ENCODE measurements at places on chromosomes 6 and 20.

DNA sequence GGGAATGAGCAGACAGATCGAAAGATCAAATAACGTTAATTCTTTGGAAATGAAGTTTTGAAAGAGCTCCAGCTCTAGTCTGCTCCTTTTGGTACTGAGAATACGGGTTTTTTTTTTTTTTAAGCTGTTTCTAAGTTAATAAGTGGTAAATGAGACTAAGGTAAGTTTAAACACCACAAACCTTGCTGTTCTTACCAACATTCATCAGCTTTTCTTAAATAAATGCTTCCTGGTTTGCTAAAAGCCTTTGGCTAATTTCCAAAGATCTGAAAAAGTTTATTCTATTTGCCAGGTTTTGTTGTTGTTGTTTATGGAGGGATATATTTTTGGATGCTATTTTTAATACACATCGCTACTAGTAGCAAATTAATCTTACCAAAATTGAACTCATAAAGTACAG is 55.1 kb upstream of the STXBP5 start:
- DNase-seq = no peak

DNA sequence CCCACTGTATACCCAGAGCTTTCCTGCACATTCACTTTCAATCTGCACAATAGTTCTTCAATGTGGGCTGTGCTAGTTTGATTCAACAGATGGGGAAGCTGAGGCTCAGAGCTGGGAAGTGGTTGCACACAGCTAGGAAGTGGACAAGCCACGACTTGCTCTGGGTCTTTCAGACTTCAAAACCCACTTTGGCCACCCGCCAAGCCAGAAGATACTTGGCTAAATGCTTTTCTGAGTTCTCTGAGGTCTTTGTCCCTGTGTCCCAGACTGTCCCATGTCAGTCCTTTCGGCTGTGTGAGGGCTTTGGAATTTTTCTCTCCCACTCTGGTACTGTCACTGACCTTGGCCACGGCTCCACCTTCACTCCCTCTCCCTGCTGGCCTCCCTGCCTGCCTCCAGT is 10.6 kb downstream of the PDYN start:
- DNase-seq = no peak

GRCh38 chr20:7003598-7003997 is 236.1 kb downstream of the BMP2 start:
- no peak for DNase-seq

DNA sequence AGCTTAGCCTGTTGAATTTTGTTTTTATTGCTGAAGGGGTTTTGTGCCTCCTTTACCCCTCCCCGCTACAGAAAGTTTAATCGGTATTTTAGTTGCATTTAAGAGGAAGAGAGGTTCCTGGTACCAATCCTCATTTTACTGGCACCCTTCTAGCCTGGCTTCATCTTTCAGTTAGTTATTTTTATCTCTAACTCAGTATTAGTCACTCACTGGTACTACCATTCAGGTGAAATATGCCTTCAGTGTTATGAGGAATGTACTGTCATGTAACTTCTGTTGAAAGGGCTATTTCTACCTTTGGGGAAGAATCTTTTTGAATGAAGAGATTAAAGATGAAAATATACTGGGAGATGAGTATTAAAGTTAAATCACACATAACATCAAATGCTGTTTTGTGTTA is 211.8 kb downstream of the CDKAL1 start:
- no peak for DNase-seq

DNA sequence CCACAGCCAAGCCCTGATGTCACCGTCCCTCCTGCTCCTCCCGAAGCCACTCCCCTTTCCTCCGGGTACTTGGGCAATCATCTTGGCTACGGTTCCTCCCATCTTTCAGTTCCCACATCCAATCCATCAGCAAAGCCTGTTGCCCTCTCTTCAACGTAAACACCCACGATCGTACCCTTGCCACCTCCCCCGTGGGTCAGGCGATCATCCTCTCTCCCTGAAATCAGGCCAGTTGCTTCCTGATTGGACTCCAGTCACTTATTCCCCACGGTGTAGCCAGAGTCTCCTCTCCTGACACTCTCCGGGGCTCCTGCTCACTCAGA is 44.5 kb downstream of the SULF2 start:
- DNase-seq = peak; percentile 33

- DNase-seq = peak; percentile 49
These were observed at the start of gene FAXC for GRCh38 chr6:99349171-99350141. TSS of gene FAXC (minus strand) at chr6:99349674. CDS start at chr6:99349372, 302 bp downstream.

- no peak for DNase-seq
These were observed 61.5 kb downstream of the FRK start for GRCh38 chr6:115999235-115999634.

- DNase-seq = no peak
These were observed 217.0 kb upstream of the CST7 start for GRCh38 chr20:24732076-24732475.

DNA sequence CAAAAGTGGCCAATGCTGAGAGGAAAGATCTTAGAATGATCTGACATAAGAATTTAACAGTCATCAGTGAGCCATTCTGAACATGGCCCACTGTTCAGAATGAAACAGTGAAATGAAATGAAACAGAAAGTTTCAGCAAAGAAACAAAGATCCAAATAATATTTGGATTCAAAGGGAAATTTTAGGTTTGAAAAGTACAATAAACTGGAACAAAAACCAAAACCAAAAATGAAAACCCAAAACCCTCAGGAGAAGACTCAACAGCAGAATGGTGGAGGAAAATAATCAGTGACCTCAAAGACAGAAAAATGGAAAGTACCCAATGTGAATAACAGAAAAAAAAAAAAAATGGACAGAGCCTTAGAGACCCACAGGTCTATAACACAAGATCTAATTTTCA is 66.1 kb upstream of the EMILIN3 start:
- DNase-seq = no peak

DNA sequence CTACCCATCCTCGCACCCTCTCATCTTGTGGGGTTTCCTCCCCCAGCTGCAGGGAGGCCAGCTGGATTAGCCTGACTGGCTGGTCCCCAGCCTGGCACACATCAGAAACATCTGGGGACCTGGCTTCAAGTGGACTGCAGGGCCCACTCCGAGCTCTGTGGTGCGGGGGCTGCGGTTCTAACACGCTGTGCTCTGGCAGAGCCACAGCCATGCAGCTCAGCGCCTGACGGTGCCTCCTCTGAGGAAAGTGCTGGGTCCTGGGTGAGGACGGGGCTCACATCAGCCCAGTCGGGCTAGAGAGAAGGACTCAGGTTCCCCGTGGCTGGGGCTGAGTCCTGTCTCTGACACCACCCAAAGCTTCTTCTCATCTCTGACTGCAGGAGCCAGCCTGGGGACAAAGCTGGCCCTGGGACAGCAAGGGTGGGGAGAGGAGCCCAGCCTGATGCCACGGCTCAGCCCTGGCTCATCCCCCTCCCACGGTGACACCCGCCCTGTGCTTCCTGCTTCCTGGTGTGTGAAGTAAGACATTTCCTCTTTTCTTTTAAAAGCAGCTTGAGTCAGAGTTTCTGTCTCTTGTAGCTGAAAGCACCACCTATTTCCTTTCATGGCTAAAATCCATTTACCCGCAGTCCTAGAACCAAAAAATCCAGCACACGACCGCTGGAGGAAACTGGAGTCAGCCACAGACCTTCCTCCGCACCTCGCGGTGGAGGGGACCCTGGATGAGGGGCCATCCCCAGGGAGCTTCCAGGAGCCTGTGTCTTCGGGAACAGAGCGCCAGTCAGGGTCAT is 127.4 kb upstream of the AFDN start:
- DNase-seq = no peak

- peak; percentile 30 for DNase-seq
These were observed 526 bp downstream of the SOD2 start for GRCh38 chr6:159692303-159693127.

- no peak for DNase-seq
These were observed 29.4 kb downstream of the LAMA5 start for GRCh38 chr20:62337558-62338293.

DNA sequence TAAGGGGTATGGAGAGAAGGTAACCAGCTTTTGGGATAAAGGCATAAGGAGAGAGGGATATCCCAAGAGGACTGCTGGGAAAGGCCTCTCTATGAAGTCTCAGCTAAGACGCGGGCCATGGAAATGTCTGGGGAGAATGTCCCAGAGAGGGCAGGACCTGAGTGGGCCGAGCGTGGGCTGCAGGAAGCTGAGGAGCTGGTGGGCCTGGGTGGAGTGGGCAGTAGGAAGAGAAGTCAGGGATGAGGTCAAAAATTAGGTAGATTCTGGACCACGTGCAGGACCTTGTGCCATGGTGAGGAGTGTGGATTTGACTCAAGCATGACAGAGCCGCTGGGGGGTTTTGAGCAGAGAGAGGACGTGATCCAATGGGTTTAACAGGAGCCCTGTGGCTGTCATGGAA is 66.5 kb upstream of the SULF2 start:
- no peak for DNase-seq

DNA sequence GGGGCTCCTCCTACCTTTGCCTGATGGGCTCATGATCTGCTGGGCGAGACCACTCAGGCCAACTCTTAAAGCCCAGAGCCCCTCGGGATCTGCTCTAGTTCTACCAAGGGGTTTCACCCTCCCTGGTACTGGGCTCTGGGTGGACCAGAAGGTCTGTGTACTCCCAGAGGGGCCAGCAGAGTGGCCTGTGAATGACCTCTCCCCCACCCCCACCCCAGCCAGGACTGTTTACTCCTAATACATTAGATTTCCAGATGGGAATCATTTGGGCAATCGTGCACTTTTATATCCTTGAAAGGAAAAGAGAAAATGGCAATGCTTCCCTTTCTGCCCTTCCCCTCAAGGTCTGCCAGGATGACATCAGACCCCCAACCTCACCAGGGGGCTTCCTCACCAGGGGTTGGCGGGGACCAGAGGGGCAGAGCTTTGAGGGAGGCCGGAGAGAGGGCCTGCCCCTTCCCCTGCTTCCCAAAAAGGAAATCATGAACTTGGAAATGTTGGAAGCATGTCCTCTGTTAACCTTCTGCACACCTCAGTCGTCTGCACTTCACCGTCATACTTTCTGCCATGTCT is 37.1 kb upstream of the PMEPA1 start:
- no peak for DNase-seq

DNA sequence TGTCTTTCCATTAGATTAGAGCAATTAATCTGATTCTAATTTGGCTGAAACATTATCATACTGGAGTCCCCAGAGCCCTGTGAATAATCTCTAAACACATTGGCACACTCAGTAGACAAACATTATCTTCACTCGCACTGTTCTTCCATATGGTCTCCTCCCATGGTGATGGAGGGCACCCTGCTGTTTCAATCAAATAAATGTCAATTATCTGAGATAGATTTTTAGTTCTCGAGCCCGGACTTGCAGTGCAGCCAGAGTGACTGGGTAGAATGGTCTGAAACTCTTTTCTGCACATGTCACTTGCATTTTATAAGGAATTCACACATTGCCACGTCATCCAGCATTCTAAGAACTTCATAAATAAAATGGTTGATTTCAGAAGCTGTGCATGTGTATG is 90.6 kb upstream of the MAP3K7 start:
- peak; percentile 56 for DNase-seq

DNA sequence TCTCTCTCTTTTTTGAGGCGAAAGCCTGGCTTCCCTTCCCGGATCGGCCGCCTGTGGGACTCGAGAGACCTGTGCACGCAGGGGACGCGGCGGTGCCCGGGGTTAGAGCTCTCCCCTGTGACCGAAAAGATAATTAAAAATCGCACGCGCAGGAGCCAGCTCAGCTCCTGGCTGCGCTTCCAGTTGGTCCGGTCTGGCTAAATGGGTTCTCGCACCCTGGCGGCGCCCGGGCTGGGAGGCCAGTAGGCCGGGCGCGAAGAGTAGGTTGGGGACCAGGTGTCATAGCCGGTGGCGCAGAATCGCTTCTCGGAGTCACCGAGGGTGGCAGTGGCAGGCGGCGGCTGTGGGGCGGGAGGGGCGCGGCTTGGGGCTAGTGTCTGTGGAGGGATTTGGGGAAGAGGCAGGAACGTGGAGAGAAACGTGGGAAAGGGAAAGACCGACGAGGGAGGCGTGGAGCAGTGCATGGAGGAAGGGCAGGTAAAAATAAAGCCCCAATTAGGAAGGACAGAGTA is 41.9 kb upstream of the SUPT3H start:
- DNase-seq = peak; percentile 61

DNA sequence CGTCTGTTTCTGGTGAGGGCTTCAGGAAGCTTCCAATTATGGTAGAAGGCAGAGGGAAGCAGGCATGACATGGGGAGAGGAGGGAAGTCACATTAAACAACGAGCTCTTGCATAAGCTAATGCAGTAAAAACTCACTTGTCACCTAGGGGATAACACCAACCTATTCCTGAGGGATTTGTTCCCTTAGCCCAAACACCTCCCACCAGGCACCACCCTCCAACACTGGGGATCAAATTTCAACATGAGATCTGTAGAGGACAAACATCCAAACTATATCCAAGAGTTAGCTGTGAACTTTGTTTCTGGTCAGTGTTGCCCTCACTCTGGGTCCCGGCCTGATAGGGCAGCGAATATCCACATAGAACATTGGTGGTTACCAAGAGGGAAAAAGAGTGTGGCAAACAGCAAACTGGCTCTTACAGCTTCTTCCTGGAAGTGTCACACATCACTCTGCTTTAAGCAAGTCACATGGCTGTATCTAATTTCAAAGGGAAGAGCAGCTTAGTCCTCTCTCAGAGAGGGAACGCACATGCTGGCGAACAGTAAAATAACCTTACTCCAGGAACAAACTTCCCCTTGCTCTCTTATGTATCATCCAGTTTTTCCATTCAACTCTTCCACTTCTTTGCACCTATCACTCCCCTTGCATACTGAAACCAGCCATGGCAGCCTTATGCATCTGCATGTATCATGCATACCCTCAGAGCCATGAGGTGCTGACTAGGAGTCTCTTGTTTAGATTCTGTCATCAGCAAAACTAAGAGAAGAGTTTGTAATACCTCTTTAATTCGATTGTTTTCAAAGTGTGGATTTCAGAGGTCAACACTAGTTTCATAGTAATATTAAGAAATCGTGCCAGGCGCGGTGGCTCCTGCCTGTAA is 4.8 kb upstream of the MOCS1 start:
- DNase-seq = no peak

DNA sequence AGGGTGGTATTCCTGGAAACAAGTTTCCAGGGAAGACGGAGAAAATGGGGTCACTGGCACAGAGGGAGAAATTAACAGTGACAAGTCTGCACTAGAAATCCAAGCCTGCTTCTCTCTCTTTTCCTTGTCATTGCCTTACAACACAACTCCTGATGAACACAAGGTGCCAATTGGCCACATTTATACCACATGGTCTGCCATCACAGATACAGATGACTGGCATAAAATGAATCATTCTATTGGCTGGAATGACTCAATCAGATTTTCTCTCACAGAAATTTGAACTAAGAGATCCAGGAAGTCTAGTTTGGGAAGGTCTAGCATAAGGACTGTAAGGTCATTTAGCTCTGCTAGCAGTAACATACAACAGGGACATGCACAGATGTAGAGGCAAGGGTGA is 190.3 kb downstream of the LINC00237 start:
- DNase-seq = no peak

DNA sequence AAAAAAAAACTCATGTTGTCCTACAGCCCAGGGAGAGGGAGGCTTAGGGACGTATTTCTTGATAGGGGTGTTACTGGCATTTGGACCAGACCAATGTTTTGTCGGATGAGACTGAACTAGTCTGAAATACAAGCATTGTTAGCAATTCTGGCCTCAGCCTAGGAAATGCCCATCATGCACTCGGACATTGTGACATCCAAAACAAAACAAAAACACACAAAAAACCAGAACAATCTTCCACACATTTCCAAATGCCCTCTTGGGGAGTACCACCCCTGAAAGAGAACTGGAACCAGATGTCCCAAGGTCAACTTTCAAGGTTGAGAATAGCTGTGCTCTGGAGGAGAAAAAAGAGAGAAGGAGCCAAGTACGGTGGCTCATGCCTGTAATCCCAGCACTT is 299.1 kb upstream of the JARID2 start:
- DNase-seq = no peak

- DNase-seq = no peak
These were observed 156.0 kb upstream of the MLN start for GRCh38 chr6:33959661-33960344.

GRCh38 chr6:33809594-33809993 is 5.8 kb upstream of the MLN start:
- no peak for DNase-seq
